ENCODE measurements at places on chromosomes 5 and 9.

DNA sequence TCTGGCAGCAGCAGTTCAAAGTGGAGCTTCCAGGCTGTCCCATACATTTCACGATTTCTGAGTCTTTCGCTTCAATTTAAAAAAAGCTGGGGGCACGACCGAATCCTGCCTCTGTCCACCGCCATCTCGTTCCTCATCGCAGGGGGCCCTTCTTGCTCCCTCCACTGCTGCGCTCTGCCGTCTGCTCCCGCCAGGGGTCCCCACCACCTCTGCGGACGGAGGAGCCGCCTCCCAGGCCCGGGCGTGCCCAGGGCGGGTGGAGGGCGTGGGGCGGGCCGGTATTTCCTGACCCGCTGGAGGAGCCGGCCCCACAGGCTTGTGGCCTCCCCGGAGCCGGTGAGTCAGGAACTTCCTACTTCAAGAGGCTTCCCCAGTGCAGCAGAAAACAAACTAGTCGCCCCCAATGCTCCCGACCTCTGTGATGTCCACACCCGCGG lies 50.4 kb downstream of the USP20 start:
- peak; percentile 65 for DNase-seq

DNA sequence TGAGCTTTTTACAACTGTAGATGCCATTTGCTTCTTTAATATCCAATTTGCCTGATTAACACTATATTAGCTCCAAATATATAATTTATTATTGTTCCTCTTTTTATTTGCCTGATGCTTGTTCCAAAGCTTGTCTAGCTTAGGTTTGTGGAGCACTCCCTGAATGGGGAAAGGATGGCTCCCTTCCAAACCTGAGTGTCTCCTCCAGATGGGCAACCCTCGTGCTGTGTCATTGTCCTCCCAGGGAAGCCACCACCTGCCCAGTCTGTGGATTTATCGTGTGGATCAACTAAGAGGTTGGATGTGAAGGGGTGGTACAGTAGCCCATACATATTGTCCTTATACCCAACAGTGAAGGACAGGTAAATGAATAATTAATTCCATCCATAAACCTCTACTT lies 404.9 kb downstream of the CDK5RAP2 start:
- no peak for DNase-seq

DNA sequence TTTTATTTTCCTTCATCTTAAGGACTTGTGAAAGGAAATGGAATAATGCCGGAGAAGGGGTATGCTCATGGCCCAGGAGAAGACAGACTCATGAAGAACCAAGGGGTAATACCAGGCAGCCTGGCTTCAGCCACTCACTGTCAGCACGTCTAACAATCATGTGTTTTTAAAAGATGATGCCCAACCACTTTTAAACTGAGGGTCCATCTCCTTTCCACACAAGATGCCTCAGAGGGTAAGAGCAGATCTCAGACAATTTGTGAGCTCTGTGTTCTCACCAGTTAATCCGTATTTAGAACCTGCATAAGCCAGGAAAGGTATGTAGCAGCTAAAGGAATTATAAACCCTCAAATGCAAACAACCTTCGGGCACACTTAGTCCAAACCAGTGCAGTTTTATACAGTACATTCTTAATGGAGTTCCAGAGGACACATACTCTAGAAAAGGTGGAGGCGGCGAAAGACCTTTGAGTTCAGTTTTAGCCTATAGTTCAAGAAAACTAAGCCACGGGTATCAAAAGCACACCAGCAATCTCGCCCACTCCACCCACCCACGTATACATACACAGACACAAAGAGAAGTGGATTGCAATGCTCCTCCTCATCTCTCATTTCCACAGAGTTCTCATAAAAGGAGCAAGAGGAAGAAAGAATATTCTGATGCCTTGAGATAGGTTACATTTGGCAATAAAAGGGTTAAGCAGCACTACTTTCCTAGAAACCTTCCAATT lies 2.6 kb downstream of the DIAPH1 start:
- no peak for DNase-seq

DNA sequence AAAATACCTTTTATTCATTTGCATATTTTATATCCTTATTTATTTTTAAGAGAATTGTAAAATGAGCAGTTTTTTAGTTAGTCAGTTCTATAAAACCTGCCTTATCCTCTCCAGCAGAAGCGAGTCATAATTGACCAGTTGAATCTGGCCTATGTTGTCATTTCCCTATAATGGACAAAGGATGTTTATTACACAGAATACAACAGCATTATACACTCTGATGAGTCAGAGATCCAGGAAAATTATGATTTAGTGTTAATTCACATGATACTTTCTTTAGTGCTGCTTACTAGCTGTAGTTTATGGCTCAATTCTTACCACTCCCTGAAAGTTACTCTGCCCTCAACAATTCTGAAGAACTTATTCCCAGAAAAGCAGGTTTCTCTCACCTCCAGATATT lies 26.8 kb upstream of the LURAP1L start:
- DNase-seq = no peak

GRCh38 chr5:54022223-54022622 lies 288.1 kb downstream of the ARL15 start:
- DNase-seq = no peak

DNA sequence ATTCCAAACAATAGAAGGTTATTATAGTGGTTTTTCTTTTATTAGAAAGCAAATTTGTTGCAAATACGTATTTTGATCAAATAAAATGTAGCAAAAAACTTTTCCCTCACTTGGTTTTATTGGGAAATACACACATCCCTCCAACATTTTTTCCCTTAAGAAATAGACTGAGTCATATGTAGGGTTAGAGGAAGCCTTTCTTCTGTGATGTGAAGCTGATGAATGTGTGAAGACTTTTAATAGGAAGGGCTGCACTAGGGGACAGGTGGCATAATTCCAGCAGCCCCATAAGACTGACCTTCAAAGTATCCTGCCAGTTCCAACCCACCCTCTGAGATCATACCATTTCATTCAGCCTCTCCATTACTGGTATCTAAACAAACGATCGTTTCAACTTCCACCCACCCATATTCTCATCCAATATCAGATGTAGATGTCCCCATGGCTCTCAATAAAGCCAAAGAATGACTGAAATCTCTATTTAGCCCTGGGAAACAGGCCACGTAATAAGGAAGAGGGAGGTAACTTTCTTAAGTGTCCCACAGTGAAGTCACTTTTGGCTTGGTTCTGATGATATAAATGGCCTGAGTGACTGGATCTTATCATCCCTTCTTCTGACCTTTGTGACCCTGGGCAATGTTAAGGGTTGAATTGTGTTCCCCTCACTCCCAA lies 64.7 kb upstream of the LPAR1 start:
- no peak for DNase-seq

GRCh38 chr9:103068753-103069152 lies 73.6 kb downstream of the CYLC2 start:
- DNase-seq = no peak

GRCh38 chr5:80061547-80061946 lies 26.4 kb downstream of the THBS4 start:
- no peak for DNase-seq

DNA sequence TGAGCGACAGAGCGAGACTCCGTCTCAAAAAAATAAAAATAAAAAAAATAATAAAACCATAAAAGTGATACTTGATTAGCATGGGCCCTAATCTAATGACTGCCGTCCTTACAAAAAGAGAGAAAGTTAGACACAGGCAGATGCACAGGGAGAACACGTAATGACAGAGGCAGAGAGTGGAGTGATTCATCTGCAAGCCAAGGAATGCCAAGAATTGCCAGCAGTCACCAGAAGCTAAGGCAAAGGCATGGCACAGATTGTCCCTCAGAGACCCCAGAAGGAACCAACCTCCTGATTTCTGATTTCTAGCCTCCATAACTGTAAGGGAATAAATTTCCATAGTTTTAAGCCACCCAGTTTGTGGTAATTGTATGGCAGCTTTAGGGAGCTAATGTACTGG lies 79.6 kb upstream of the FREM1 start:
- DNase-seq = no peak

DNA sequence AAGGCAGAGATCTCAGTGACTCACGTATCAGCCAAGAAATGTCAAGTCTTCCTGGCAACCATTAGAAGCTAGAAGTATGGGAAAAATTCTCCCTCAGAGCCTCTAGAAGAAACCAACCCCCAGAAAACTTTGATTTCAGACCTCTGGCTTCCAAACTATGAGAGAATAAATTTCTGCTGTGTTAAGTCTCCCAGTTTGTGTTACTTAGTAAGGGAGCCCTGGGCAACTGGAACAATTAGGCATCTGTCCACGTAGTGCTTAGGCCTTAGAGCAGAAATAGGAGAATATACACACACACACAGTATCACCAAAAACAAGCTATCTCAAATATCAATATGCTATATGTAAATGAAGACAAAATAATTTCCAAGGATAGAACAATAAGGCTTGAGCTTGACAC lies 894.8 kb upstream of the CDH10 start:
- no peak for DNase-seq

DNA sequence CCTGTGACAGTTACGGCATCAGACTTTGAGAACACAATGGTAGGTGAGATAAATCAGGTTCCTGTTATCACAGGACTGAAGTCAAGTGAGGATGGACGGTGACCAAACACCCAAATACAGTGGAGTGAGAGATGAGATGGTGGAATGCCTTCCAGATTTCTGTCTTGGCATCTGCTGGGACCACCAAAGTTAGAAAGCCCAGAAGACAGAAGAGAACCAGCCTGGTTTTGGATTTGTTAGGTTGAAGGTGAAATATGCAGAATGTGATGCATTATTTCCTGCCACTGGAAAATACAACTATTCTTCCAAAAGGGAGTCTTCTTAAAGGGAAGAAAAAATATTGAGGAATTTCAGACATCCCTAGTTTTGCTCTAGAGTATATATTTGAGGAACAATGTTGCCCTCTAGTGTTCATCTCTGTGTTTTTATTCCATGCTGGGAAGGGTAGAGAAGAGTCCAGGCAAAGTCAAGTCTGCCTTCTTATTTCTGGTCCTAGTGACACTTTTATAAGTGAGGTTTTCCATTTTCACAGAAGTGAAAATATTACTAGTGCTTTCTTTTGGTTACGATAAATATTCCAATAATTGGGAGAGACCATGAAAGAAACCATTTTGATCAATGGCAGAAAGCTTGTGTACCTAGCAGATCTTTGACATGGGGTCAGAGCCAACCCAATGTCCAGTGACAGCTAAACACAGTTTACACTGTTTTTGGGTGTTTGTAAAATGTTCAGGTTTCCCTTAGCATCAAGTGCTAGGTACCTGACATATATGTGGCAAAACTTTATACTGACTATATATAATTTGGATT lies 142.3 kb upstream of the ANKH start:
- peak; percentile 42 for DNase-seq

- no peak for DNase-seq
These were observed 73.6 kb downstream of the ZNF474 start for GRCh38 chr5:122202952-122203351.

GRCh38 chr5:53343187-53343586 lies 137.2 kb upstream of the FST start:
- no peak for DNase-seq

Data from D721Med (cell line).